ENCODE measurements at places on chromosomes 6 and 20.

GRCh38 chr6:167341665-167342655, 17.1 kb downstream of the TTLL2 start:
- DNase-seq, result no peak

DNA sequence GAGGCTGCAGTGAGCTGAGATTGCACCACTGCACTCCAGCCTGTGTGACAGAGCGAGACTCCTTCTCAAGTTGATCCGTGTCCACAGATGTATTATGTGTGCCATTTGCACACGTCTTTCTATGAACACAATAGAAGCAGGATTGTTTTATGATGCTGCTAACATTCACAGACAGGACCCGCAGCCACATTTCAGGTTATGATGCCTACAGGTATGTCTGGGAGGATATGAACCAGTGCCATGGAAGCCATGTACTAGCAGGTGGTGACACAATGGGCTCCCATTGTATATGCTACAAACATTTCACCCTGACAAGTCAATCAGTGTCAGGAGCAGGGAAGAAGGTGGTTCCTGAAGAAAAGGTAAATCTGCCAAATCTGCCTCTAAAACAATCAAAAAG, 4.3 kb downstream of the TRAM2 start:
- DNase-seq, result no peak

GRCh38 chr6:6178795-6179194, 141.7 kb downstream of the F13A1 start:
- no peak for DNase-seq

DNA sequence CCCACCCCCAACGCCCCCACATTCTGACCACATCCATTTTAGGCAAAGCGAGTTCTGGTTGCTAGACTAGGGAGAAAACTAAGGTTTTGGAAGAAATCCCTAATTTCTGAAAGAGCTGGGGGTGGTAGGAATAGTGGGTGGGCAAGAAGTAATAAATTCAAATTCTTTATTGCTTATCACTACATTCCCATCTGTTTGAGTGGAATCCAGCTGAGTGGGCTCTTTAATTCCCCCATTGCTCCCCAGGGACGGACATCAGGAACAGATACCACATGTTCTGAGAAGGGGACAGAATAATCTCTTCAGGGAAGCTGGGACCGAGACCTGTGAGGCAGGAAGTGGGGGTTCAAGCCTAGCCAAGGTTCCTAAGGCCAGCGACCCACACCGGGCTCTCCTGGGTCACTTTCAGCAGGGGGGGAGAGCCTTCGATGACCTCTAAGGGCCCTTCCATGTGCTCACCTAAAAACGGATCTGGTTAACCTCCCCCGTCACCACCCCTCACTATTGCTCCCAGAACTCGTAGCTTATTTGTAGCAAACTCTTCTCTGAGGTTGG, 42.3 kb upstream of the MRPS10 start:
- no peak for DNase-seq

DNA sequence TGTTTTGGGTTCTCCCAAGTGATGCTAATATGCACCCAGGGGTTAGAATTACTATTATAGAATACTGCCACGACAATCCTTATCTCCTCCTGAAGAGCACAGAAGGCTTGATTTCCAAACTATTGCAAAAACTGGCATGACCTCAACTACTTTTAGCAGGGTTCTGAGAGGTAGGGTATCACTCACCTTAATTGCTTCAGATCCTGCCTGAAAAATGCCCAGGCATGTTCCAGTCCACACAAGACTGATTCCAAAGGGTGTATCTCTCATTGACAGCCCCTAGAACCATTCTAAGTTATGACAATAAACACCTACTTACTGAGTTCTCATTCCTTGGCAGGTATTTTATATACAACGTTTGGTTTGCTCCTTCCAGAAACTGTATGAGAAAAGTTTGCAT, 5.0 kb upstream of the DSE start:
- no peak for DNase-seq

- no peak for DNase-seq
These were observed 213.6 kb upstream of the HTR1E start for GRCh38 chr6:86723729-86724128.

- DNase-seq, result no peak
These were observed 19.1 kb upstream of the ZSCAN23 start for GRCh38 chr6:28462401-28462800.

- no peak for DNase-seq
These were observed 428.6 kb downstream of the HACE1 start for GRCh38 chr6:104431096-104431495.

DNA sequence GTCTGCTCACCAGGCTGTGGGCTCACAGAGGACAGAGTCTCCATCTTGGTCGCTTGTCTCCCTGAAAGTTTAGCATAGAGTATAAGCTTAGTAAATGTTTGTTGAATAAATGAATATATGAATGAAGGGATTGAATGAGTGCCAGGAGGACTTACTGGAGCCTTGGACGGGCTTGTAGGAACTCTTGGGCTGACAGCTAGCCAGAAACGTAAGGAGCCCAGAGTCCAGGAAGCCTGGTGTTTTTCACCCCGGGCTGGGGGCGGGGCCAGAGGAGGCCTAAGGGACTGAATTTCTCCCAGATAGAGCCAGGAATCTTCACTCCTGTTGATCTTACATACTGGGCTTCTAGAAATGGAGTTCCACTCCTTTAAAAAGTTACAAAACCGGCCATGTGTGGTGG, 68.5 kb upstream of the SRSF6 start:
- no peak for DNase-seq

DNA sequence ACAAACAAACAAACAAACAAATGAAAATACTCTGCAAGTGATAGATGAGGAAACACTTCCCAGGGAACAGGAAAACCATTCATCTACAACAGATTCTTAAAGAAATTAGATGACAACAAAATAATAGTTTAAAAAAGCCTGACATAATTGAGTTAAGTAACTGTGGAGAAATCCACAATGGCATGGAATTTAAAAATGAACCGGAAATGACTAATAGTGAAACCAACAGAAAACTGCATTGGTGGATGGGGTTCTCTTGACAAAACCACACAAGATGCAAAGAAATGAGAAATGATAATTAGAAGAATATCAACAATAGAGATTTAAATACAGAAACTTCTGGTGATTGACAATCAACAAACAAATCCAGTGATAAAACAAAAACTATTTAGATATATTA, 785.6 kb downstream of the QKI start:
- DNase-seq, result no peak

DNA sequence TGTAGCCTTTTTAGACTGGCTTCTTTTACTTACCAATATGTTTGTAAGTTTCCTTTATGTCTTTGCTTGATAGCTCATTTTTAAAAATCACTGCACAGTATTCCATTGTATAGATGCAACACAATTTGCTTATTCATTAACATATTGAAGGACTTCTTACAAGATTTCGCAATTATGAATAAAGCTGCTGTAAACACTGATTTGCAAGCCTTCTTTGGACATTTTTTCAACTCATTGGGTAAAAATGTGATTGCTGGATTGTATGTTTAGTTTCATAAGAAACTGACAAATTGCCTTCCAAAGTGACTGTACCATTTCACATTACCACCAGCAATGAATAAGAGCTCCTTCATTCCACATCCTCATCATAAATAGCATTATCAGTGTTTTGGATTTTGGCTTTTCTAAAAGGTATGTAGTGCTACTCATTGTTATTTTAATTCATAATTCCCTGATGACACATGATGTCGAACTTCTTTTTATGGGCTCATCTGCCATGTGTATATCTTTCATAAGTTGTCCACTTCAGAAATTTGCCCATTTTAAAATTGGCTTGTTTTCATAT, 80.7 kb downstream of the TFAP2B start:
- no peak for DNase-seq

DNA sequence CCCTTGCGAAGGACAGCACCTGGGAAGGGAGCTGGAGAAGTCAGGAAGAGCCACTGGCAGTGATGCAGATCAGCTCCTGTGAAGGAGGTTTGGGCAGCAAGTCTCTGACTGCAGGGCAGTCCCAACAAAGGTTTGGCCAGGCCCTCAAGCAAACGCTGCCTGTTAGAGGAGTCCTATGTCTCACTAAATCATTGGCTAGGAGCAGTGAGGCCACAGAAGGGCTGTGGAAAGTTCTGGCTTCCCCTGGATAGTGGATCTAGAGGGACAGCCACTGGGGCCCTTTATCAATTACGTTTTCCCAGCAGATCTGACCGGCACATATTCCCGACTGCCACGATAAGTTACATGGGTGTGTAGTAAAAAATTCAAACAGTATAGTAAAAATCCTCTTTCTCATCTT, 2.5 kb downstream of the TTPAL start:
- DNase-seq, result no peak

- no peak for DNase-seq
These were observed 9.8 kb upstream of the DCBLD1 start for GRCh38 chr6:117472667-117473066.

GRCh38 chr20:640674-641515, 12.1 kb downstream of the SRXN1 start:
- no peak for DNase-seq

DNA sequence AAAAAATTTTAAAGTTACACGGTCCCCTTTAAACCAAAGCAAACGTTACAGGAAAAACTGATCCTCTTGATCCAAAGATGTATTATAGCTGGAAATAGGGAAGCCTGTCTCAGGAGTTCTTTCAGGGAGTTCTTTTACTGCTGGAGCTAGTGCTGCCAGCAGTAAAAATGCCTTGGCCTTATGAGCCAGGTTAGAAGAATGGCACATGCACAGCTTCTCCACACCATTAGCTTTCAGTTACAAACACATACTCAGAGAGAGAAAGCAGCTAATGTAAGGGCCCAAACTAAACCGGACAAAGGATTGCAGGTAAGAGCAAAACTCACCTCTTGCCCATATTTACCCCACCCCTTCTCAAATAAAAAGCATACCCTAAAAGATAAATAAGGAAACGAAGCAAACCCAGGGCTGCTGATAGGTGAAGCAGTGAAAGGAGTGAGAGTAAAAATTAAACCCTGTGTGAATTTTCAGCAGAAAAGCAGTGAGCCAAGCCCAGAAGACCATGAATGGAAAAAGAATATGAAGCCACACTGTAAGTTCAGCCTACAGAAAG, 19.0 kb downstream of the TBC1D20 start:
- no peak for DNase-seq

DNA sequence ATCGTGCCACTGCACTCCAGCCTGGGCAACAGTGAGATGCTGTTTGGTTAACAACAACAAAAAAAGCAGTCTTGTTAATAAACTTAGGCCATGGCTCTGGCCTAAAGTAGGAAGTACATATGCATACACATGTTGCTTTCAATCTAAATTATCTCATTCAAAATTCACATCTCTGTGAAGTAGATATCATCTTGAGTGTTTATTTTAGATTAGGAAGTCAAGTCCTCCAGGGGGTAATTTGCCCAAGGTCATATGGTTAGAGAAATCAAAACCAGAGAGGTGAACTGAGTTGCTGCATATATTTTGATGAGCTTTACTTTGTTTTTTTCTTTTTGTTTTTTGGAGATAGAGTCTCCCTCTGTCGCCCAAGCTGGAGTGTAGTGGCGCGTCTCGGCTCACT, 52.8 kb downstream of the B4GALT5 start:
- no peak for DNase-seq

DNA sequence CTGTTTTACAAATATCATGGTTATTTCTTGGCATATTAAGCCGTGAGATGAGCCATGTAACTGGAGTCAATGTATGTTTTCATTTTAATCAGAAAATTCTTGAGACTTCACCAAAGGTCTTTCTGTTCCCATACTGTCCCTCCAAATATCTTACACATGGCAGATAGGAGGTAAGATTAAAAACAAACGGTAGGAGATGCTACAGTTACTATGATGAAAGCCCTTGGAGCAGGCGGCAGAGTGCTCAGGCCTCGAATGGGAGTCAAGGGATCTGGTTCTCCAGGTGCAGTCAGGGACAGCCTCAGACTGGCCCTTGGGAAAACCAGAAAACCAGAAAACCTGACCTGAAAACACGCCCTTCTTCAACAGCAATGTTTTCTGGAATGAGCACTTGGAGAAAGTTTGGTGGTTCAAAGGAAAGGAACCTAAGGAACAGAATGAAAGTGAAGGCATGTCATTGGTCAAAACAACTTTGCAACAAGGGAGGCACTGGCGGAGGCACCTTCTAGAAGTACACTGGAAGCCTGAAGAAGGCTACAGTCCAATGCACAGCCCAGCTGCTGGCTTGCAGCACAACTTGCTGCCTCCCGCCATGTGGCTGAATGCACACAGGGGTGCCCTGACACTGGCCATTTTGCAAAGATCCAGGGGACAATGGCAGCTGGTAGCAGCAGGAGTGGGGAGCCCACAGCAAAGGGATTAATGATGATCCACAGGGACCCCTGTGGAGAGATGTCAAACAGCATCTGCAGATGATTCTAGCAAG, 17.4 kb upstream of the FOXO3 start:
- no peak for DNase-seq
